Stimulated activated effector memory CD8-positive, alpha-beta T cell treated with anti-CD3 and anti-CD28 coated beads, Interleukin-12 subunit alpha, Interleukin-12 subunit beta, amount 100 ng/mL, for 72 hours (primary cell): ENCODE measurements at places on chromosomes 2 and 18.

- no peak for DNase-seq
Measured at GRCh38 chr2:17614174-17614930, 73.9 kb downstream of the VSNL1 start.

GRCh38 chr18:13684546-13684945 is 41.8 kb downstream of the FAM210A start:
- DNase-seq = no peak

- no peak for DNase-seq
Measured at GRCh38 chr18:59881728-59882656, 17.8 kb upstream of the PMAIP1 start.

- no peak for DNase-seq
Measured at GRCh38 chr2:47260971-47261370, 105.9 kb upstream of the STPG4 start.

- DNase-seq = no peak
Measured at GRCh38 chr2:150438654-150439053, 48.8 kb downstream of the RND3 start.

- DNase-seq = no peak
Measured at GRCh38 chr2:75596784-75597183, 36.0 kb upstream of the EVA1A start.

DNA sequence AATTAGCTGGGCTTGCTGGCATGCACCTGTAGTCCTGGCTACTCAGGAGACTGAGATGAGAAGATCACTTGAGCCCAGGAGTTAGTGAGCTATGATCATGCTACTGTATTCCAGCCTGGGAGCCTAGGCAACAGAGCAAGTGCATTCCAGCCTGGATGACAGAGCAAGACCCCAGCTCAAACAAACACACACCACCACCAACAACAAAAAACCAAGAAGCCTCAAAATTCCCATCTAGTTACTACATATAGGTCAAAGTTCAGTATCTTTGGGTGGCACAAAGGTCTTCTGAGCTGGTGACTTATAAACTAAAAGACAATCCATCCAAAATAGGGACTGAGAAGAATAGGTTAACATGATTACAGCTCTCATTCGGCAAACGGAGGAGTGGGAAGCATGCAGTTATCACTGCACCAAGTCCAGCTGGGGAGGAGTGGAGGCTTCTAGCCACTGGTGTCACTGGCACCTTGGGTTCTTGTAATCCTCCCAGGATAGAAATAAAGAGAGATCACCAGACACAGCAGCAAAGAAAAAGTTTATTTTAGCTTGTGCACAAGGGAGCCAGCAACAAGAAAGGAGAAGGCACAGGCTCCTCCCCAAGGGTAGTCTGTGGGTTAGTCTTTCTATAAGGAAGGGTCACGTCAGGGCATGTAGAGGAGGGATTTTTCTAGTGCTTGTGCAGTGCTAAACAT is 57.4 kb downstream of the SH2D6 start:
- no peak for DNase-seq

- DNase-seq = no peak
Measured at GRCh38 chr18:13872932-13873331, 42.4 kb downstream of the MC2R start.

- DNase-seq = no peak
Measured at GRCh38 chr18:70151614-70152013, 53.9 kb downstream of the RTTN start.

DNA sequence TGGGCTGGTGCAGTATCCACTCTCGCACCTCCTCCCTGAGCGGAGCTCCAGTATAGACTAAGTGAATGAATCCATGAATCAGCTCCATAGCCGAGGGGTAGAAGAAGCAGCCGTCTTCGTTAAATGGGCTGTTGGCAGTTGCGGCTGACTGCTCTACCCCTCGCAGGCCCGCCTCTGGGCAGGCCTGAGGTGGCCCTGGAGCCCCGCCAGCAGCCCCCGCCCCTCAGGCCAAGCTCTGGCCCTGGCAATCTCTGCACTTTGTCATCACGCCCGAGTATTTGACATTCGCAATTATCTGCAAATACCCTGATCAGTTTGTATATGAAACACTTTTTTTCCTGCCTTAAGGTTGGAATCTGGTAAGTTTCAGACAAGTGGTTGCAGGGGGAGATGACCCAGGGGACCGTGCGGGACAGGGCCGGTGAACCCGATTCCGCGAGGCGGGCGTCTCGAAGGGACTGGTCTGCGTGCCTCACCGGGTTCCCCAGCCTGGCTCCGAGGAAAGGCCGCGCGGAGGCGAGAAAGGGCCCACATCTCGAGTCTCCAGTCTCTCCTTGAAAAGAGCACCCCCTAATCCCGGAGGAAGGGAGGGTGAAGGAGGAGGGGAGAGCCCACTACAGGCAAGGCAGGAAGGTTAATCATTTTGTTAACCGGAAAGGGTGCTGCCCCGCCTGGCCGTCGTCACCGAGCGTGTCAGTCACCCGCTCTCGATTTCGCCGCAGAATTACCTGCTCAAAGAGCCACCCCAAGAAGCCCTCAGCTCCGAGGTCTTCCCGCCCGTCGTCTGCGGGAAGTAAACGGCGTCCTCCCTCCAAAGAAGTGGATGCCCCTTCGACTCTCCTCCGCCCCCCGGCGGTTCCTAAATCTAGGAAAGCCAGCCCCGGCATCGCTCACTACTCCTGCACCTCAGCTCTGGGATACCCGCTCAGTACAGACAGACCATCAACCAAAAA is 11.1 kb upstream of the SATB2 start:
- DNase-seq = no peak

GRCh38 chr2:160719116-160719515 is 225.5 kb upstream of the RBMS1 start:
- DNase-seq = no peak

- no peak for DNase-seq
Measured at GRCh38 chr18:52992041-52992440, 652.0 kb downstream of the DCC start.

- no peak for DNase-seq
Measured at GRCh38 chr2:106189764-106190468, 4.2 kb downstream of the UXS1 start.

GRCh38 chr2:10269291-10269690 is 33.4 kb upstream of the HPCAL1 start:
- DNase-seq = no peak

GRCh38 chr2:219997341-219997851 is 370.0 kb downstream of the SLC4A3 start:
- peak; percentile 50 for DNase-seq

GRCh38 chr2:239944694-239945551 is 80.2 kb downstream of the NDUFA10 start:
- DNase-seq = no peak

- no peak for DNase-seq
Measured at GRCh38 chr2:71880846-71881610, 266.6 kb downstream of the CYP26B1 start.

DNA sequence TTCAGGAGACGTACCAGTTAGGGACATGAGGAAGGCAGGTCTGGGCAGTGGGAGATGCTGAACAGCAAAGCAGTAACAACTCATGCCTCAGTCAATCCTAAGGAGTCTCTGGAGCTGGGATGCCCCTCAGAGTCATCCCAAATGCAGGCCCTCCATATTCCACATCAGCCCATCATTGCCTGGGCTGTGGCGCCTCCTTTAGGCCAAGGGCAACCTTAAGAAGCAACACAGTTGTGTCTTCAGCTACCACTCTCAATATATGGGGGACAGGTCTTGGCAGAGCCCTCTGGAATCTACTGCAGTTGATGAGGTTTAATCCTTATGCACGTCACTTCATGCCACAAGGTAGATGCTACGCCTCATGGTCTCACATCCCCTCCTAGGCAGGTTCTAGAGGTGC is 682.0 kb upstream of the RAB6C start:
- no peak for DNase-seq

- DNase-seq = no peak
Measured at GRCh38 chr18:79645291-79645983, 34.2 kb upstream of the CTDP1 start.

DNA sequence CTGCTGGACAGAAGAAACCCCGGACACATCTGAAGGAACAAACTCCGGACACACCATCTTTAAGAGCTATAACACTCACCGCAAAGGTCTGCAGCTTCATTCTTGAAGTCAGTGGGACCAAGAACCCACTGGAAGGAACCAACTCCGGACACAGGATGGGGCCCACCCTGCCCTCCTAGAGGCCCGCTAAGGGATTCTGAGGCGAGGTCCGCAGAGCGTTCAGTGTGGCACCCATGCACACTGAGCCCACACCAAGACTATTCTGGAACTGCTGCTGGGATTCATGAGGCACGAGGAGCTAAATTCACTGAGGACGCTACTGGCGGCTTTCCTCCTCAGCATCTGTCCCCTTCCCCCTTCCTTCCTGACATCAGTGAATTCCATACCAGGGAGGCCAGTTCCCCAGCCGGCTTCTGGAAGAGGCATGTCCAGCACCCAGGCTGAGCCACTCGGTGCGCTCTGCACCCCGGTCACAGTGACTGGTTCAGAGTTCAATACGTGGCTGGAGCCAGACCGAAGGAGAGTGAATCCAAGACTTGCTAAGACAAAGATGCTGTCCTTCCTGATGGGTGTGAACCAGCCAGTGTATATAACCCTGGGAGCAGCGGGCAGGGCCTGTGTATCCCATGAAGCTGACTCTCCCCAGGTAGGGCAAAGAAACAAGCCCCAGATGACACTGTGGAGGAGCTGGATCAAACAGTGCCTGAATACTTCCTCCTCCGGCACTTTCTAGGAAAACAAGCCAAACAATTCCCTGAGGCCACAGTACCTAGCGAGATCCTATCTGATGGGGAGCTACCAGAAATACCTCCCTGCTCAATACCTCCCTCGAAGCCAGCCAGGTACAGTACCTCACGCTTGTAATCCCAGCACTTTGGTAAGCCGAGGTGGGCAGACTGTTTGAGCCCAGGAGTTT is 11.1 kb downstream of the HDAC4 start:
- no peak for DNase-seq

GRCh38 chr2:23584054-23584745 is 199.2 kb downstream of the KLHL29 start:
- no peak for DNase-seq

GRCh38 chr2:226802573-226802972 is 3.0 kb upstream of the IRS1 start:
- no peak for DNase-seq
